ENCODE measurements at places on chromosomes 1 and 21.

DNA sequence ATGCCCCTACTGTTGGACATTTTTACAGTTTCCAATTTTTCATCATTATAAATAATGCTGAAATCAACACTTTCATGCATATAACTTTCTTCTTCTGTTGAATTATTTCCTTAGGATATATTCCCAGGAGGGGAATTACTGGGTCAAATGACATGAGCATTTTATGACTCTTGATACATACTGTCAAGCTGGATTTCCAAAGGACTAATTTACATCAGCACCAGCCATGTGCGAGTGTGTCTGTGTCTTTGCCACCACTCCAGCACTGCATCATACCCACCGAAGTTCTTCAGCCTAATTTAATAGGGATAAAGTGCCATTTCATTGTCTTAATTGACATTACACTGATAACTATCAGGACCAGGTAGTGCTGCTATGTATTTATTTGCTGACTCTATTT, 146.7 kb downstream of the CSMD2 start:
- no peak for DNase-seq

GRCh38 chr1:232327899-232328298, 302.0 kb downstream of the SIPA1L2 start:
- DNase-seq = no peak

- no peak for DNase-seq
Observed at GRCh38 chr1:87208931-87209330, 119.7 kb upstream of the LMO4 start.

DNA sequence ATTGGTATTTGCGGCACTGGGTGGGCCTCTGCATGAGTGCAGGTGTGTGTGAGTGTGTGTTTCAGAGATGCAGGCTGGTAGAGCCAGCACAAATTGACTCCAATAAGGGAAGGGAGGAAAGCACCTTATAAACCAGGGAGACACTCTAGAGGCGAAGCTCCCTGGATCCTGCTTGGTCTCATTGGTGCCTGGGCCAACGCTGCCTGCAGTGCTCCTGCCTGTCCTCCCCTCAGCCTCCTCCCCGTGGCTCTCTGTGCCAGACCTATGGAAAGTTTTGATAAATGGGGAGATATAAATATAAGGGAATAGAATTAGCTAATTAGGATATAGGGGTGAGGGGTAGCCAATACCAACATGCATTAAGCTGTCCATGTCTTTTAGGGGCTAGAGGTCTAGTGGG, 2.6 kb downstream of the BSND start:
- no peak for DNase-seq

DNA sequence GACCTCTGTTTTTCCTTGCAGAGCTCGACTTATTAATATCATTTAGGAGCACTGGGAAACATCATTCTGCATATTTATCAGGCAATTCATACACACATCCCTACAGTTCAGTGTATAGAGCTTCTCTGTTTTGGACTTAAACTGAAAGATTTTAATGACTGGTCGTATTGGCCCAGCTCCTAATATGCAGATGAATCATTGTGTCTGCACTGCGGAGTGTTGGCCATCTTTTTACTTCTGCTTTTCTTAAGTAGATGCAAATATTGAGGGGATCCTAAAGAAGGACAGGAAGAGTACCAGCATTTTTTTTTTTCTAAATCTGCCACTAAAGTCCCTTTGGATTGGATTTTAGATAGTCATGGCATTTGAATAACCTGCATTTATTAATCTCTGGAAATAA, 154.8 kb downstream of the BACH1 start:
- no peak for DNase-seq

DNA sequence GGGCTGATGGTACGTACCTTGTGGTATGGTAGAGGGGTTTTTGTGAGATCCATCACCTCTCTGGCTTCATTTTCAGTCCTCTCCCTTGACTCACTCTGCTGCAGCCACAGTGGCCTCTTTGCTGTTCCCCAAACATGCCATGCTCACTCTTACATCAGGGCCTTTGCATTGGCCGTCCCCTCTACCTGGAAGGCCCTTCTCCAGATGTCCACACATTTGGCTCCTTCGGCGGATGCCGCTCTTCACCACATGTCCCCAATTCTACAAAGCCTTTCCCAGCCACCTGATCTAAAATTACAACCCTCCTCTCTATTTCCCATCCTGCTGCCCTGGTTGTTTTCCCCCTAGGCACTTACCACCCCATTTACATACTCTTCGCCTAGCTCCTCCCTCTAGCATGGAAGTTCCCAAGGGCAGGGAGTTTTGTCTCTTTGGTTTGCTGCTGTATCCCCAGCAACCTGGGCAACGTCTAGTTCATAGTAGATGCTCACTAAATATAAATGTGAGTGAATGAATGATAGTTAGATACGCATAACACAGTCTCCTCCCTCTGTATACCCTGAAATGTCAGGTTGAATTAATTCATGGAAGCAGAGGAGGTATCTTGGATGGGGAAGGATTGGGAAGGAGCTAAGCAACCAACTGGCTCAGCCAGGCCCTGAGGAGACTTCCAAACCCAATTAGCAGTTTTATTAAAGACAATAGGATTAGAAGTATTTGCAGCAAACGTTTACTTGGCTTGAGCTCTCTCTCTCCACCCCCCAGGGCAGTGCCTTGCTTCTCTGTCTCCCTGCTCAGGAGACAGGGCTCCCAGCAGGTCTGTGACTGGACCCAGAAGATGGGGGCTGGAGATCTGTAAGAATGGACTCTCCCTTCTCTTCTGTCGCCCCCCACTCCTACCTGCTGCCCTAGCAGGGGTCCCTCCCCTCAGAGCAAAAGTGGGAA, 264.2 kb downstream of the GRIK3 start:
- no peak for DNase-seq

DNA sequence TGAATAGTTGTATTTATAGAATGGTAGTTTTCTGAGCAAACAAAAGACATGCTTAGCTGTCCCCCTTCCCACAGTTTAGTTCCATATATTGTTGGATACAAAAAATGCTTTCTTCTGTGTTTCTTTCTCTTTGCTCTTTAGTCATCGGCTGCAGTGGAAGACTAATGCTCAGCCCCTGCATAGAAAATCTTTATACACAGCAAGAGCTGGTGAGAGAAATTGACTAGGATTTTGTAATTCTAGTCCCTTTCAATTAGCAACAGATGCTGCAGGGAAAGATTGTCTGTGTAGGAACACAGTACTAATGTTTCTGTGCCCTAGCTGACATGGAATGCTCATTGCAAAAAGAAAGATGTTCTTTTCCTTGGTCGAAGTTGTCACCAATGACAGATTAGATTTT, 200.9 kb downstream of the RPS6KC1 start:
- DNase-seq = no peak

GRCh38 chr21:35953597-35953996, 106.7 kb downstream of the SETD4 start:
- no peak for DNase-seq

DNA sequence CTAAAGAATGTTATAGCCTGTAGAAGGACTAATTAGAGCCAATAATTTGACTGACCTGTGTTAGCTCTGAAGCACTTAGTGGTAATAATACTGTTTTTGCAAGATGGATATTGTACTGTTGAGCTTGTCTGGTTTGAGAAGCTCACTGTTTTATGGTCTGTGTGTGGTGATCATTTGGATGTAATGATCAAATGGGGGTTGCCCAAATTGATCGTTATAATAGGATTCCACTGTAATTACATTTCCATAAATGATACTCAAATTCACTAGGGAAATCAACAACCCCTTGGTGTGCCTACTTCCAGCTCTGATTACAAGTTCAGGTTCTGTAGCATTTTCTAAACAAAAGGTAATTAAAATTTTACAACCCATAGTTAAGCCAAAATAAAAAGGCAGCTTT, 971.4 kb downstream of the TTLL7 start:
- no peak for DNase-seq

DNA sequence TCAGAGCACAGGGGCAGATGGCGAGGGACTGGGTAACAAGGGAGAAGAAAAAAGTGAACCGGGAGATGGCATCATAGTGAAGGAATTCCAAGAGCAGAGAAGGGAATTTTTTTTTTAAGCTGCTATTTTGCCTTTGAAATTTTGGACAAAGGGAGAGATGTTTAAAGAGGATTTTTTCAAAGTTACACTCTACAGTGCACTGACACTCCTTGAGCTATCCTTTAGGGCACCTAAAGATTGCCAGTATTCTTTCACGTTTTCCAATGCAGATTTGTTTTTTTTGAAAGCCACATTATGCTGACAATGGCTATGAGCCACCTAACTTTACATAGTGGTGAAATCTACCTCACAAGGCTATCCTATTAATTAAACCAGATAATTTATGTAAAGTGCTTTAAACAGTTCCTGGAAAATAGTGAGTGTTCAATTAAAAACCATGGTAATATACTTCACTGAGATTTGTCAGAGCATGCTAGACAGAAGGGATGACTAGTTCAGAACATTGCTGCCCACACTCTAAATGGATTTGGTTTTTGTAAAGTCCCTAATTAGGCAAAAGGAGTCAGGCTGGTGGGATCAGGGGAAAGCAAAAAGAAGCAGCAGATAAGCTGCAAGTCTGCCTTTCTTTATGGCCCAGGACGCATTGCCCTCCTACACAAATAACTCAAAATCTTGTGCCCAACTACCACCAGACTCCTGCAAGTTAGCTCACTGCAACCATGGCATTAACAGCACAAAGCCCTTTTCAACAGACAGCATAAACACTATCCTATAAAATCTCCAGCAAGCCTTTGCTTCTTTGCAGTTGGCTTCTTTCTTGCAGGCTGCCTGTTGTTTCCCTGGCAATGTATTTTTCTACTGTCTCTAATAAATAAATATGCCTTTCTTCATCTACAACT, 53.9 kb downstream of the PRDX6 start:
- no peak for DNase-seq

- no peak for DNase-seq
Observed at GRCh38 chr1:8671306-8671917, 146.0 kb downstream of the RERE start.

- no peak for DNase-seq
Observed at GRCh38 chr1:32337855-32338636, 2.0 kb upstream of the MARCKSL1 start.

DNA sequence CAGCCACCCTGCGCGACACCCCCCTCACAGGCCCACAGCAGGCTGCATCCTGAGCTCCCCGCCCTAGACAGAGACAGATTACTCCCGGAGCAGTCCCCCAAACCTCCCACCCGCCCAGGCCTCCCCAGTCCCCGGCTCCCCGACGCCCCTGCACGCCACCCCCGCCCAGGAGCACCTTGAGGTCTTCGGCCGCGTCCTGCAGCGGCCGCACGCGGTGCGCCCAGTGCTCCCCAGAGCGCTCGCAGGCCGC, 731 bp downstream of the TRIM11 start:
- DNase-seq = no peak

- DNase-seq = no peak
Observed at GRCh38 chr1:9207715-9208114, 26.9 kb upstream of the H6PD start.

DNA sequence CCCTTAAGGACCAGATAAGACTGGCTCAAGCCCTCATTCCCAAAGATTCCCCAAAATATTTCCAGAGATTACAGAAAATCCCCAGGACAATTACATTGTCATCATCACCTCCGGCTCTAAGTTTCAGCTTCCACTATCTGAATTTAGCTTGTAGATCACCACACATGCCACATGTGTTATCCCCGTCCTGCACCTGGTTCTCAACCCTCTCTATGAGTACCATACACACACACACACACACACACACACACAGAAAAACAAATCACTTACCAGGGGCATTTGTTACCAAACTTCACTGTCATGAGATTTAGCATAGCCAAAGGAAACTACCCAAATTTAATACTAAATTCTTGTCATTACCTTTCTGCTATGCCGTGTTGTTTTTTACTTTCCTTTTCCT, 15.4 kb upstream of the TSPAN1 start:
- DNase-seq = no peak

DNA sequence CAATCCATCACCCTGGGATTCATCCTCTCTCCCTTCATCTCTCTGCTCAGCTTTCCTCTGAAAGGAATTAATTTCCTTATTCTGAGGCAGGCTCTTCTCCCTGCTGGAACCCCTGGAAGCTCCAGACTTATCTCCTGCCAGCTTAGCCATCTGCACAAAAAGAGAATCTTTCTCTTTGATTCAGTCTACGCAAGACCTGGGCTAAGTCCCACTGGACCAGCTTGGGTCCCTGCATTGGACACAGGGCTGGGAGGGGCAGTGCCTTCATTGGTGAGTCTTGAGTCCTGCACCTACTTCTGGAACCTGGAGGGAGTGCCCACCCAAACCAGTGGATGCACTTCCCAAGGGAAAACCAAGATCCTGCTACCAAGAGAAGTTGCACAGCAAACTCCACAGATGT, 271.7 kb upstream of the CSF3R start:
- DNase-seq = no peak

DNA sequence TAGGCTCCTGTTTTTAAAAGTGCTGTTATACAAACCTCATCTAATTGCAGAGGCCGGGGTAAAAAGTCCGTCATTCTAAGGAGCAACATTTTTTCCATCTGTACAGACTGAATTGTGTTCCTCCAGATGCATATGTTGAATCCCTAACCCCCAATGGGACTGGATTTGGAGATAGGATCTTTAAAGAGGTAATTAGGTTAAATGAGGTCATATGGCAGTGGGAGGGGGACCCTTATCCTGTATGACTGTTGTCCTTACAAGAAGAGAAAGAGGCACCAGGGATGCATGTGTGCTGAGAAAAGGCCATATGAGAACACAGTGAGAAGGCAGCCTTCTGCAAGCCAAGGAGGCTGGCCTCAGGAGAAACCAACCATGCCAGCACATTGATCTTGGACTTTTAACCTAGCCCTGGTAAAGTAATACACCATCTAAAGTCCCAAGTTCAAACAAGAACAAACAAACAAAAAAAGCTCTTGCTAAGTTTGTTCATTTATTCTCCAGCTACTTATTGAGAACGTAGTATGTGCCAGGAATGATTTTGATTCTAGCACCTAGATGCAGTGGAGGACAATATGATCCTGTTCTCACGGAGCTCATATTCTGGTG, 352.4 kb downstream of the NTNG1 start:
- DNase-seq = no peak

DNA sequence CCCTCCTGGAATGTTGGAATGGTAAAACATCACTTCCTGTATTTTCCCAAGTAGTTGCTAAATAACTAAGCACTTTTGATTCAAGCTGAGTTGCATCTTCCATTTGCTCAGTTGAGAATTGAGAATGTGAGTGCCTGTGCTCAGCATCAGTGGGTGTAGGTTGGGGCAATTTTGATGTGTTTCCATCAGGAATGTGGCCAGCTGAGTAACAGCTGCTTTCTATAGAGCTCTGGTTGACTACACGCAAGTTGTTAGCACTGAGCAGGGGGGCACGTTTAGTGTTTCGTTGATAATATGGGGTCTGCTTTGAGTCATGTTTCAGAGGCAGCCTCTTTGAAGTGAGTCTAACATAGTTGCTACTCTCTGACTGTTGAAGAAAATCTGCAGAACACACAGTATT, 41.5 kb downstream of the LRRC53 start:
- no peak for DNase-seq

- DNase-seq = no peak
Observed at GRCh38 chr1:198151688-198152087, 5.1 kb upstream of the NEK7 start.
